Sigmoid colon (tissue), 7 donors: ENCODE measurements at places on chromosomes 12 and 14. TPM values are rescaled to one million over a fixed set of nuclear protein-coding genes. Genes with fewer than 3 reads are reported as not detected.

Gene KRT4
- polyA plus RNA-seq: 0.86 TPM

Gene VWF
- 1.2 TPM for polyA plus RNA-seq

Gene PRB2
- polyA plus RNA-seq: not detected

Gene MTERF2
- polyA plus RNA-seq: 9.0 TPM

Gene KERA
- polyA plus RNA-seq: not detected

Gene PRR4
- not detected for polyA plus RNA-seq

Gene CD69
- 2.3 TPM for polyA plus RNA-seq

Gene PTCSC3
- not detected for polyA plus RNA-seq

GRCh38 chr12:76556368-76556767 is 3.2 kb downstream of the OSBPL8 start:
- no peak for DNase-seq

- no peak for DNase-seq
Measured at GRCh38 chr12:30016540-30017055, 232.9 kb upstream of the TMTC1 start.

- DNase-seq: no peak
Measured at GRCh38 chr12:54299515-54300224, 1.1 kb downstream of the NFE2 start.

GRCh38 chr12:89382328-89382727 is 30.0 kb upstream of the DUSP6 start:
- no peak for DNase-seq

- no peak for DNase-seq
Measured at GRCh38 chr12:71371122-71371521, 68.5 kb upstream of the LGR5 start.

- DNase-seq: no peak
Measured at GRCh38 chr14:32697114-32697513, 241.6 kb upstream of the NPAS3 start.

DNA sequence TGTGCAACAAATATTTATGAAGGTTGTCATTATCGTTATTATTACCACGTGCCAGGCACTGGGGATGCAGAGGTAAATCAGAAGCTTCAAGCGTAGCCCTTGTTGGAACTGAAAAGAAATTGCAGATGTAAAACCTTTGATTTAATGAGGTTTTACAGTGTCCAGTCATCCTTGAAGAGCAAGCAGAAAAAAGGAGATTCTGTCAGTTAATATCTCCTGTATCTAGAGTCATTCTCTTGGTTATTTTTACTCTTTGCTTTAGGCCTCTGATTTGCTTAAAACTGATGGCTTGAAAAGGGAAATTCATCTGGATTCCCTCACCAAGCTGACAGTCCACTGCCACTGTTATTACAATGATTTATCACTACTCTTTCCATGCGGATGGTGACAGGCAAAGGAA is 179.3 kb downstream of the GALC start:
- DNase-seq: no peak

- no peak for DNase-seq
Measured at GRCh38 chr14:103472939-103473338, 49.7 kb downstream of the CKB start.
